ENCODE measurements at places on chromosomes 12 and 14.

DNA sequence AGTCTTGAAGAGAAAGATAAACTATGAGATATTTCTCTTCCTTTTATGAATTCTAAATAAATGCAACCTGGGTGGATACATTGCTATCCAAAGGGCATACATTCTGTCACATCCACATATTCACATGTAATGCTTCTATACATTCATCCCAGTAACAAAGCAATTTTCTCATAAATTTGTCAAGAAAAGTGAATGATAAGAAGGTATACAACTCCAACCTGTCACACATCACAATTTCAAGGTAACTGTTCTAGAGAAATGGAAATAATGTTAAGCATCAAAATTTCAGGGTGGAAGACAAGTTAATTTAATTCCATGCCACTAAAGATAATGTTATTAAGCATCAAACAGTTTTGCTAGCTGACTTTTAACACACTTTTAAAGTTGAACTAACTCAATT, 212.9 kb downstream of the SYT10 start:
- DNase-seq = no peak

DNA sequence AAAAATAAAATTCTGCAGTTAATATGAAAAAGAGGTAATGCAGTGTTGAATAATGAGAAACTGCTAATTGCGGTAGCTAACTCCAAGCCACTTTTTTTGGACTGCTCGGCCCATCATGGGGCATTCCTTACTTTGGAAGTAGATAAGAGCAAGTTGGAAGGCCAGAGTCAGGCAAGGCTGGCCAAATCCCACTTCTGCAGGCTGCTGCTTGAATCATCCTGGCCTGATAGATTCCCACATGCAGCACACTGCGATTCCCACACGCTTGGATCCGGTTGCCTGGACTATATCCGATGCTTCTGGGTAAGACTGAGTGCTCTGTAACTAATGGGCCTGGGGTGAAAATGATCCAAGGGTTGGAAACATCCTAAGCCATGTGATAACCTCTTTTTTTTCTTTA, 10.6 kb downstream of the EIF2B2 start:
- no peak for DNase-seq

GRCh38 chr12:131732996-131733615, 22.2 kb downstream of the SFSWAP start:
- no peak for DNase-seq

DNA sequence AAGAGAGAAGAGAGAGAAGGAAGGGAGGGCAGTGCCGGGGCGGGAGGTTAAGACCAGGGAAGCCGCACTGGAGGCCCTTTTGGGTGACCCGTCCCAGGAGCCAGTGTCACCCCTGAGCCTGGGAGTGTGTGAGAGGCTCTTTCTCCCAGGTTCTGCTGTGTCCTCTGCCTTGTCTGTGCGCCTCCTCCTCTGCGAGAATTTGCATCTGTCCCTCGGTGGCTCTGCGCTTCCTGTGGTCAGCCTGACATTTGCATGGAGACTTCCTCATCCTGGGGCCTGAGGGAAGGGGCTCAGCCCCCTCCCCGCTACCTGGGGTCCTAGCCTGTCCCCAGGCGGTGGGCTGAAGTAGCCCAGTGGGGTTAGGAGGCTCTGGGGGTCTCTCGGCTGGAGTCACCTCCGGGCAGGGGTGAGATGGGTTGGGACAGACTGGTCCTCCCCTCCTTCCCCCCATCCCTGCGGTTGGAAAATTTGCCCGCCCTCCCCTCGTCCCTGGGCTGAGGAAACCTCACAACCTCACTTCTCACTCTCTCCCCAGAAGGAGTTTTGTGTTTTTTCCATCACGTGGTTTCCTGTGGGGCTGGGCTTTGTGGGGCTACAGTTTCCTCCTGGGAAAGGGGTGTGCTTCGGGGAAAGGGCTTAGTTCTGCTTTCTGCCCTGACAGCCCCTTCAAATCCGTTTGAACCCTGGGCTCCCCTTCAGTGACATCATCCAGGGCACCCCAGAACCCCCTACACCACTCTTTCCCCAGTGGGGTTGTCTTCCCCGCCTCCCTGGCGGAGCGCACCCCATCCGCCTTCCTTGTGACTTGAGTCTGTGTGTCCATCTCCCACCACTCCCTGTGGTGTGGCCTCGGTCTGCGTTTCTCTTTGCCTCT, 2.5 kb downstream of the PTPN6 start:
- no peak for DNase-seq

GRCh38 chr14:99518441-99519346, 37.5 kb downstream of the CCNK start:
- DNase-seq = peak; percentile 52

DNA sequence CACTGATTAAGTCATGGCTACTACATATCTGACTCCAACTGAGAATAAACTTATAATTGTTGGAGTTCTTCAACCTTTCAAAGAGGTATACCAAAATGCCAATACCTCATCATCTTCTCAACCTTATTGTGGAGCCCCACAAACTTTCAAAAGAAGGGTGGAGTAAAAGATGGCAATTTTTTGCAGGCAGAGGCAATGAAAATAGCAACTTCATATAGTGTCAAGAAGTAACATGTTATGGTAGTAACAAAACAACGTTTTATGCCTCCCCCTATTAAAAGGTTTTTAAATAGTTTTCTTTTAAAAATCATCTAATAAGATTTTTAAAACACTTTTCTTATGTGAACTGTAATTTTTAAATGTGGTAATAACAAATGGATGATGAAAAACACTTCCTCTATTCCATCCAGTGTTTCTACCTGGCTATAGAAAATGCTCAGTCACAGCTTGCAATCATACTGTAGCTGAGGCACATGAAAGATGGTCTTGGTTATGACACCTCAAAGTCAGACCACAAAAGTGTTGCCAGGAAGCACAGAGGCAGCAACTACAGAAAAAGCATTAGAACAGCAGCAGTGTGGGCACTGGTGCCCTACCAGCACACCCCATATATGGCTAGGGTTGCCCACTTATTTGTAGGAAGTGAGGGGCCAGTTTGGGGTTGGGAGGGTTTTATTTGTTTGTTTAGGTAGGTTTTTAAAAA, 7.0 kb downstream of the PPP1R12A start:
- DNase-seq = no peak

DNA sequence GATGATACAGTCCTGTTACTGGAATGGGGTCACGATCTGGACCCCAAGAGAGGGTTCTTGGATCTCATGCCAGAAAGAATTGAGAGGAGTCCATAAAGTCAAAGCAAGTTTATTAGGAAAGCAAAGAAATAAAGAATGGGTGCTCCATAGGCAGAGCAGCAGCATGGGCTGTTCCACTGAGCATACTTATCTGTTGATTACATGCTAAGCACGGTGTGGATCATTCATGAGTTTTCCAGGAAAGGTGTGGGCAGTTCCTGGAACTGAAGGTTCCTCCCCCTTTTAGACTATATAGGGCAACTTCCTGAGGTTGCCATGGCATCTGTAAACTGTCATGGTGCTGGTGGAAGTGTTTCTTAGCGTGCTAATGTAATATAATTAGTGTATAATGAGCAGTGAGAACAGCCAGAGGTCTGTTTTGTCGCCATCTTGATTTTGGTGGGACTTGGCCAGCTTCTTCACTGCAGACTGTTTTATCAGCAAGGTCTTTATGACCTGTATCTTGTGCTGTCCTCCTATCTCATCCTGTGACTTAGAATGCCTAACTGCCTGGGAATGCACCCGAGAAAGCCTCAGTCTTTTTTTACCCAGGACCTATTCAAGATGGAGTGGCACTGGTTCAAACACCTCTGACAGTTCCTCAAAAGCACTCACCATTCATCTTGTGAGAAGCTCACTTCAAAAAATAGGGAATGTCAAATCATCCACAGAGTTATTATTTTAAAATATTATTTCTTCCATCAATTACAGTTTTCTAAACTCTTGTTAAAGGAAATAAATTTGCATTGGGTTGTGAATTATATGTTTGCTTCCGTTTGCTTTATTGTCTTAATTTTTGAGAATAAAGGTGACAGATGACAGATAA, 1358.8 kb upstream of the TMEM132C start:
- no peak for DNase-seq

- DNase-seq = no peak
Observed at GRCh38 chr12:112239020-112239419, 113.7 kb downstream of the TRAFD1 start.

DNA sequence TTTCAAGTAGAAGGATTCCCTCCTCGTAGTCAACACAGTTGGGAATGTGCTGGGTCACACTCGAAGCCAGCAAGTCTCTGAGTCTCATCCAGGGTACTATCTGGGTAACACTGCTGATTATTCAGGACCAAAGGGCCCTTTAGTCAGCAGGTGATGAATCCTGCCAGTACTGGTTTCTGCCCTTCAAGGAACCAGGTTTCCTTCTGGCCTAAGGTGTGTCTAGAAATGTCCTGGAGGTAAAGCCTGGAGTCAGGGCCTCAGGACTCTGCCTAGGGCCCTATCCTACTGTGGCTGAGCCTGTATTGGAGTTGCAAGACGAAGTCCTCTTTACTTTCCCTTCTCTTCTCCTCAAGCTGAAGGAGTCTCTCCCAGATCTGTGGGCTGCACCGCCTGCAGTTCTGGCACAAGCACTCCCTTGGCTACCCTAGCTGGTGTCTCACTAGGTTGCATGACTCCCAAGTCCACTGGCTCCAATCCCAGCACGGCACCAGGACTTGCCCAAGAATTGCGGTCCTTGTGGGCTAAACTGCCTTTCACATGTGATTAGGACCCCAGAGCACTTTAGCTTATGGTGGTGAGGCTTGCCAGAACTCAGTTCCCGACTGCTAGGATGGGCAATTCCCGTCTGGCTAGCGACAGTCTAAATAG, 193.7 kb upstream of the PDE3A start:
- DNase-seq = no peak

DNA sequence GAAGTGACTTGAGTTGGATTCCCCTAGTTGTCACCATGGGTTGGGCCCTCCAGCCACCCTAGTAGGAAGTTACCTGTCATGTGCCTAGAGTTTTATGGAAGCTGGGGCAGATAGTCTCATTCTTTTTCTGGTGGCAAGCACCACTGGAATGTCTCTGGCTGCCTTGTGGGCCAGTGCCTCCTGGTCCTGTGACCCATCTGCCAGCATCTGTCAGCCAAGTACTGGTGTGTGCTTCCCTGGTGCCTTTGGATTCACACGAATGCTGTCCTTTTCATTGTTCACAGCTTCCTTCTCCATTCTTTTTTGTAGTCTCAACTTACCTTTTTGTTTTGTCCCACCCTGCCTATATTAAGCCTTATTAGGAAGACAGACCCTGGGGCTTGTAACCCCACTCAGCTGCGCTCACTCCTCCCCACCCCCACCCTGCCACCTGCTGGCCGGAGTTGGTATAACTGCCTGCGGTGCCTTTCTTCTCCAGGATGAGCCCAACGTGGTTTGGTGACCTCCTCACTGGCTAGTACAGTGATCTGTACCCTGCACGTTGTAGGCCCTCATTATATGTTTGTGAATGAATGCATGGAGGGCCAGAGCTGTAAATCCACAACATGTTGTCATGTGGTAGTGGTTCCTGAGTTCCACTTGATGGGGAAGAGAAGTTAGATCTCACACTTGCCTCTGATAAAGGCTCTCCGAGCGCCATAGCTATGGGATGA, 125.7 kb downstream of the TSPAN9 start:
- DNase-seq = peak; percentile 26

DNA sequence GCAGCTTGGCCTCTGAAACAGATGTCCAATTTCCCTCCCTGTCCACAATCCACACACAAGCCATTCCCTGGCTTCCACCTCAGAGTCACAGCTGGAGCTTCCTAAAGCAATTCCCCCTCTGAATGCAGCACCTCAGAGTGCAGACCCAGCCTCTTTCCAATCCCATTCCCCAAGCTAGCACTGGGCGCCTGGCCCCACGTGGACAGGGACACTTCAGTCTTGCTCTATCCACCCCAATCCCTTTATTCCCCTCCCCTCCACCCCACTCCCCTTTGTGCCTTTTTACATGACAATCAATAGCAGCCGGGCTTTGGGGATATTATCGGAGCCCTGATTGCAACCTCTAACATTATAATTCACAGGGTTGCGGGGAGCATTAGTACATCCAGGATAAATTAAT, 292.6 kb downstream of the TTC8 start:
- DNase-seq = no peak

Measured in T1000 (cell line).